Left kidney (tissue), 8 donors: ENCODE measurements at places on chromosomes 3 and 15. TPM values are rescaled to one million over a fixed set of nuclear protein-coding genes. Genes with fewer than 3 reads are reported as not detected.
A peak's percentile ranks its signal among the peaks of the same experiment; 100 is the strongest.

GRCh38 chr15:85667491-85668424, 127.0 kb downstream of the KLHL25 start:
- peak; percentile 86 for DNase-seq

DNA sequence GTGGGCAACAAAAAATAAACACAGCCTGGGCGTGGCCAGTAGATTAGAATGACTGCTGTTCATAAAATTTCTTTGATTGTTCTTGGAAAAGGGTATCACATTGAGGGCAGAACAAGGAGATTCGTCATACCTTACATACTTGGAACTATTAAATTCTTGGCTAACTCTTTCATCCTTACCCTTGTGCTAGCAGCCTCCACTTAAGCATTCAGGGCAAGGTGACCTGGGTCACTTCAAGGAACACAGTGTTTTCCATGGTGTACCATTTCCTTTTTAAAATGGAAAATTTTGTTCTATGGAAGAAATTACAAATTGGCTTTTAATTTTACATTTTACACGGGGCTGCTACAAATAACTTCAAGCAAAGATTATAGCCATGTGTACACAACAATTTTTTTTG, 60.8 kb downstream of the MINDY4B start:
- no peak for DNase-seq

DNA sequence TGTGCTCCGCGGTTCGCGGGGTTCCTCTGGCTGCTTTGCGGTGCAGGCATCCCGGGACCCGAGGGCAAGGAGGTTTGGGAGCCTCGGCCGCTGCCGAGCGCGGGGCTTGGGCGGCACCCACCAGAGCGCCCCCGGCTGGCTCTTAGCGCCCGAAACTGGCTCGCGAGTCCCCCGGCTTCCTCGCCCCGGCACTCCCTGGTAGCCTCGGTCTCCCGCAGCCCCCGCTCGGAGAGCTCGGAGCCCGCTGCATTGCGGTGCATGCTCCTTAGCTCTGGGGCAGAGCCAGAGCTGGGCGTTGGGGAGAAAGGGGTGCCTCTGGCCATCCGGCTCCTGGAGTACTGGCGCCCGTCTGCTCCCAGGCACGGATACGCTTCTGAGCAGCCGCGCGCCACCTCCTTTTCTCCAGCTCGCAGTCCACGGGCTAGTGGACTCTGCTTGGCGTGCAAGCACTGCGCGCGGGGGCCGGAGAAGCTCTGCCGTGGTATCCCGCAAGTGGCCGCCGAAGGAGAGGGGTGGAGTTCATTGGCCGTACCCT, 753 bp downstream of the EPHB1 start:
- DNase-seq, result no peak

DNA sequence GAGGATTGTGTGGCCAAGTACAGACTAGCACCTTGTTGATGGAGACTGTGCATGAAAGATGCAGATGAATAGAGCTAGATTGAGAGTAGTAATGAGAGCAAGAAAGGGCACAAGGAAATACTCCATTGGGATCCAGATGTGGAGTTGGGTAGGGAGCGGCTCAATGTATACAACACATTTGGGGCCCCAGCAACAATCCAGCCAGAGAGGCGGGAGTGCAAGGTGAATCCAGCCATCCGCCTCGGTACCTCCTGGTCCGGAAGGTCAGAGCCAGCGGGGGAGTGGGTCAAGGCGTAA, 9.0 kb downstream of the ISL2 start:
- peak; percentile 3 for DNase-seq

GRCh38 chr15:40449275-40449674, 8.5 kb downstream of the BAHD1 start:
- DNase-seq, result no peak

DNA sequence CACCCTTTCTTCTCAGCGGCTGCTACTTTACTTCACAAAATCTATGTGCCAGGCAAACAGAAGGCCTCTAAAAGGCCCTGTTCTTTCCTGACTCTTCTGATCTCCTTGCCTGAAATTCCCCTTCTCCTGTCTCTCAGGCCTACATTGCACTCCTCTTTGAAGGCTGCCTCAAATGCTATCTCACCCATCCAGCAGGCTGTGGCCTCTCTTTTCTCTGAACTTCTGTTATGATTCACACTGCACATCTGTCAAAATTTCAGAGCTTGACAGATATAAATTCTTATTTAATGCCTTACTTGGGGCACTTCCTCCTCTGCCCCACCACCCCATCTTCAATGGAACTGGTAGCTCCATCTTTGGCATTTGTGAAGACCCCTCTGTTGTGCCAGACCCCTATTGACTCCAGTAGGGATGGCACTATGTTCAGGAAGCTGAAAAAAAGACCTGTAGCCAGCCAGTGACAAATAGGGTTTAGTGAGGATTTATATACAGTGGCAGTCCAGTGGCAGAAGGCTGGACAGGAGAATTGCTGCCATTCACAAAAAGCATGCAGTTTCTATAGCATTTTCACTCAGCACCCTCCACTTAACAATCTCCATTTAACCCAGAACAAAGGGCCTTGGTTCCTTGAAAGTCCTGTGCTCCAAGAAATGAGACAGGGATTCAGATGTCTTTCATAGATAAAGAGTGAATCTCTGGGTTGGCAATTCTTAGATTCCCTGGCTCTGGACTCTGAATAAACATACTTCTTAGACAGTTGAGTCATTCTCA, 415.8 kb upstream of the GRM7 start:
- no peak for DNase-seq

- DNase-seq, result no peak
Measured at GRCh38 chr3:158057666-158058065, 48.6 kb downstream of the SHOX2 start.

DNA sequence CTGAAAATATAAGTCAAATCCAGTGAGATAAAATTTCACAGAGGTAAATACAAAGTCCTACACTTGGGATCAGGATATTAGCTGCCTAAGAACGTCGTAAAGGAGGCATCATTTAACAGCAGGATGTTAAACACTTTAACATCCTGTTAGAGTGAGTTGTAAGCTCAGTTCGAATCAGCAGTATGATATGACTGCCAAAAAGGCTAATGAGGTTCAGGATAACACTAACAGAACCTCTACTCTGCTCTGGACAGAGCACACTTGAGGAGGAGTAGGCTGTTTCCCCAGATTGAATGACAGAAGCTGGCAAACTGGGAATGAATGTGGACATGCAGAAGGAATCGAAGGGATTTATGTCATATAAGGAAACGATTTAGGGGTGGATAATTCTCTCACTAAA, 227.1 kb upstream of the CD96 start:
- no peak for DNase-seq

- no peak for DNase-seq
Measured at GRCh38 chr3:59191651-59192050, 141.8 kb upstream of the CFAP20DC start.

DNA sequence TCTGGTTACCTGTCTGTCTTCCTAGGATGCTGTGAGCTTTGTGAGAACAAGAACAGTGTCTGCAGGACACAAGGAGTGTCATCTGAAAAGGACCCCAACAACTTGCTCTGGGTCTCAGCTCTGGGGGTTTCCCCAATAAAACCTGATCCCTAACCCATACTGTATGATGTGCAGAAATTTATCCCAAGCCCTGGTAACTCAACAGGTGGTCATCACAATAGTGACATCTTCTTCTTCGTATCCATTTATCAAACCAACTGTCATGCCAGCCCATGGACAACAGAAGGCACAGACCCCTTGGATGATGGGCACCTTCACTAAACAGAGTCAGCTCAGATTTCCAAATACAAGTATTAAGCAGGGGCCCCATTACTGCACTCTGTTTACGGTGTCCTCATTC, 127.5 kb downstream of the UACA start:
- DNase-seq, result no peak

GRCh38 chr15:98442901-98443300, 205.4 kb upstream of the IGF1R start:
- DNase-seq, result no peak

GRCh38 chr3:169541528-169541927, 122.0 kb downstream of the MECOM start:
- DNase-seq, result no peak

DNA sequence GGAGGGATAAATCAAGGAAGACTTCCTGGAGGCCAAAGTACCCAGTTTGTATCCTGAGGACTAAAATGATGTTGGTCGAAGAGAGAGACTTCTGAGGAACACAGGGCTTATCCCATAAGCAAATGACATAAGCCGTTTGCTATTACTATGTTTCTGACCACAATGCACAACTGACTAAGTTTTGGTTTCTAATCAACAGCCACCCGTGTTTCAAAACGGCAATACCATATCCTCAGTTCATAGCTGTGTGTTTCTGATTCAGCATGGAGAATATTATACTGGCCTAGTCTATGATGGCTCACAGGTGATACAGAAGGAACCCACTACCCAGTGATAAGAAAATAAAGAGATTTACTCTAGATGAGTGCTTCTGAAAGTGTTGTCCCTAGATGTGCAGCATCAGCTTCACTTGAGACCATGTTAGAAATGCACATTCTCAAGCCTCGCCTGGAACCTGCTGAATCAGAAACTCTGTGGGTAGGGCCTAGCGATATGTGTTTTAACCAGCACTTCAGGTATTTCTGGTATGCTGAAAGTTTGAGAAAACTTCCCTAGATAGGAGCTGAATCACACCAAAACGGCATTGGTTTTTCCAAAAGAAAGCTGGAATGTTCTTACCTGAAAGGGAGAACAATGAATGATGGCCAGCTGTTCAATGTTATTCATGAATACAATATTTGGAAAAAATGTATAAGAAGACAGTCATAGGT, 639.7 kb upstream of the NR2F2 start:
- no peak for DNase-seq

DNA sequence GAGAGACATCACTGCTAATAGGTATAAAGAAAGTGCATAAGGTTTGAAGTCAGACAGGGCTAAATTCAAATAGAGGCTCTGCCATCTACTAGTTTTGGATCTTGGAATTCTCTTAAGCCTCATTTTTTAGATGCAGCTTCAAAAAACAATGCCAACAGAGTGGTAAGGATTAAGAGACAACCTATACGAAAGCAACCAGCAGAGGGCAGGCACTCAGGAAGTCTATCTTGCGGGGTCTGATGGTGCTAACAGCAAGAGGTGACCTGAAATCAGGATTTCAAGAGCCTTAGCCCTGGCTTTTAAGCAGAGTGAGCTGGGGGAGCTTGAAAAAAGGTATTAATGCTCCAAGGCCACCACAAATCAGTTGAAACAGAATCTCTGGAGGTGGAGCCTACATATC, 40.7 kb downstream of the LDHAL6B start:
- peak; percentile 64 for DNase-seq

GRCh38 chr15:62781081-62781497, 261.5 kb upstream of the TPM1 start:
- no peak for DNase-seq

DNA sequence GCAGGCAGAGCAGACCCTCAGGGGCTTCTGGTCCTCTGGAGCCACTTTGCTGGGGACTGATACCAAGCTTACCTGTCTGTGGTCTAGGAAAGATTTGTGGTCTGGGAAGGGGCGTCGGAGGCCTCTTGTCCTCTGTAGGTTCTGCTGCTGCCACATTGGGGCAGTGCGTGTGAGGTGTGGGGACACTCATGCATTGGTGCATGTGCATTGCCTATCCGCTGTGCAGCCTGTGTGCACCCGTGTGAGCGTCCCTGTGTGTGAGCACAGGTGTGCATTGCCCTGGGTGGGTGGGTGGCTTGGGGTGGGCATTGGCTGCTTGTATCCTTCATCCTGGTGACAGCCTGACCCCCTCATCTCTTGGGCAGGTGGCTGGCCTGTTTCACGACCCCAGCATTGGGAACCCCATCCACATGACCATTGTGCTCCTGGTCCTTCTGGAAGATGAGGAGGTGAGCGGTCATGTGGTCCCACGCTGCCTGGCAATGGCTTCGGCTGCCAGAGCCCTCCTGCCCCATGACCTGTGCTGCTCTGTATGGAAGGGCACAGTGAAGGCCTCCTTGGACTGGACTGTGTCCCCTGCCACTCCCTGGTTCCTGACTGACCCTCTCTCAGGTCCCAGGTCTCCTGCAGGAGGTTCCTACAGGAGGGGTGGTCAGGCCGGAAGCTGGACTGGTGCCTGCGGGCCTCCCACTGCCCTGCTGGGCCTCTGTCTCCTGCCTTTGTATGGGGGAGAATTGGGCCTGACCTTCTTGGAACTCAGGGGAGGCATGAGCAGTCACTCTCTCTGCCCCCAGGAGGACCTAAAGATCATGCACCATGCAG, 41.5 kb downstream of the SAXO2 start:
- DNase-seq, result no peak

DNA sequence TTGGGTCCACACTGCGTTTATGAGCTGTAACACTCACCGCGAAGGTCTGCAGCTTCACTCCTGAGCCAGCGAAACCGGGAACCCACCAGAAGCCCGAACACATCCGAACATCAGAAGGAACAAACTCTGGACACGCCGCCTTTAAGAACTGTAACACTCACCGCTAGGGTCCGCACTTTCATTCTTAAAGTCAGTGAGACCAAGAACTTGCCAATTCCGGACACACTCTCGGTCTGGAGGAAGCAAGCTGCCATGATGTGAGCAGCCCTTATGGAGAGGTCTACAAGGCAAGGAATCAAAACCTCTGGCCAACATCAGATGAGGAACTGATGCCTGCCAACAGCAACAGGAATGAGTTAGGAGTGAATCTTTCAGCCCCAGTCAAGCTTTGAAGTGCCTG, 62.9 kb downstream of the SLC28A2 start:
- no peak for DNase-seq

DNA sequence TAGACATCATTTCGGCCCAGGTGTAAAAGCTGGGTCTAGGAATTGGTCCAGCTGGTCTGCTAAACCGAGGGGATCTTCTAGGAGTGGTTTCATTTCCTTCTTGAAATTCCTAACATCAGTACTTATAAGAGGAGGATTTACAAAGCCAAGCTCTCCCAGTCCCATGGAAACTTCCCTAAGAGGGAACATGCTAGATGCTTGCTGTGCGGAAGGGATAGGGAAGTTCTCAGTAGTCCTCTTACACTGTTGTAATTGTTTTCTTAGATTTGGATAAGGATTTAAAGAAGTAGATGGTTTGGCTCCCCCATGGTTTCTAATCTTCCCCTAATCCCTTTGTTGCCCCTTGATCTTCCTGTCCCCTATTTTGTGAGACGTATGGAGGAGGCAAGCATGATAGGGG, 89.7 kb upstream of the XCR1 start:
- DNase-seq, result no peak

DNA sequence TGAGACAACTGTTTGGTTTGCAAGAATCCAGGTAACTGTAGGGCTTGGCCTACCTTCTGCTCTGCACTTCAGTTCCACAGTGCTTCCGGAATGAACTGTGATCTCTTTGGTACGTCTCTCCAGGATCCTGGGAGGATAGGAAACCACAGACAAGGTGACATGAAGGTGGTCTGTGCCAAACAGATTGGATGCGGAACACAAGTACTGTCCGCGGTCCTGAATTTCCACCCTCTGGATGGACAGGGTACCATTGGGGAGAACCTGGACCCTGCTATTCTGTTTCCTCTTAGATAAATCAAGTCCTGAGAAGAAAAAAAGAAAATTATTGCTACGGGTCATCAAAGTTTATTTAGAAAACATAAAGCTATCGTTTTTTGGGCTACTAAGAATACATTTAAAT, 17.3 kb downstream of the IGSF10 start:
- peak; percentile 44 for DNase-seq

RIOX2 gene
- 39.6 TPM for polyA plus RNA-seq

GPR62 gene
- 0.48 TPM for polyA plus RNA-seq

CPNE4 gene
- 0.68 TPM for polyA plus RNA-seq

P2RY14 gene
- 0.57 TPM for polyA plus RNA-seq

MNS1 gene
- polyA plus RNA-seq, result 35.2 TPM

CD200 gene
- 41.6 TPM for polyA plus RNA-seq

IGSF11 gene
- polyA plus RNA-seq, result 5.8 TPM

PEAK1 gene
- polyA plus RNA-seq, result 40.5 TPM
